Stimulated activated CD4-positive, alpha-beta T cell treated with anti-CD3 and anti-CD28 coated beads, TNF-alpha, amount 100 ng/mL, for 1 hour (primary cell): ENCODE measurements at places on chromosomes 5 and 9.

- DNase-seq, result no peak
Measured at GRCh38 chr5:98727686-98728085, 45.8 kb upstream of the RGMB start.

DNA sequence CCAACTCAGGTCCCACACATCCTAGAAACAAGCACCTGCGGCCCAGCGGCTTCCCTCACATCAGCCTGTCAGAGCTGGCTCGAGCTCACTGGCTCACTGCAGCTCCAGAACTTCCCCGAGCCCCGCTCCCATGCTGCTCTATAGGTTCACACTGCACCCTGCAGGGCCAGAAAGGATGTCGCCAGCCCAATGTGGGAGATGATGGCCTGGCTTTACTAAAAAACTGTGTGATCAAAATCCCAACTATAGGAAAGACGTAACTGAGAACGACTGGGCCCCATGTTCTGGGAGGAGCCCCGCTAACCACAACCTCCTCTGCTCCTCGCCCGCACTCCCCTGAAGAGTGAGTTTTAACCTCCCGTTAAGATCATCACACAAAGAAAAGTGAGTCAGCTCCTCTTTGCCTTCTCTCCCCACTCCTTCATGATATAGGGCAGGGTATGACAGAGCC lies 4.6 kb downstream of the SURF4 start:
- DNase-seq, result no peak

- DNase-seq, result no peak
Measured at GRCh38 chr5:80105698-80106439, 70.7 kb downstream of the THBS4 start.

DNA sequence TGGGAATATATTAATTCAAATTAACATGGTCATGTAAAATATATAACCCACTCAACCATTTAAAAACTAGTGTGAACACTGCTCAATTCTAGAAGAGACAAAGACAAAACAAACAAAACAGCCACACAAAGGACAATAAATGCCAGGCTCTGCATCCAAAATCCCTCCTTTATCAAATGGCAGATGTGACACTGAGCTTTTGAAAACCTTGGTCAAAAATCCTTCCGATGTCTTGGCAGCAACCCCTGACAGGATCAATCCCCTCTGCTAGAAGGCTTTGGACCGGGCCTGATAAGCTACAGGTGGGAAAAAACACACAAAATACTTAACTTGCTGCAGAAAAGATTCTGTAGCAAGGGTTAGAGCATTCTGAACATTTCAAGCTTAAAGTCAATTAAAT lies 61.5 kb downstream of the ZFR start:
- DNase-seq, result no peak

DNA sequence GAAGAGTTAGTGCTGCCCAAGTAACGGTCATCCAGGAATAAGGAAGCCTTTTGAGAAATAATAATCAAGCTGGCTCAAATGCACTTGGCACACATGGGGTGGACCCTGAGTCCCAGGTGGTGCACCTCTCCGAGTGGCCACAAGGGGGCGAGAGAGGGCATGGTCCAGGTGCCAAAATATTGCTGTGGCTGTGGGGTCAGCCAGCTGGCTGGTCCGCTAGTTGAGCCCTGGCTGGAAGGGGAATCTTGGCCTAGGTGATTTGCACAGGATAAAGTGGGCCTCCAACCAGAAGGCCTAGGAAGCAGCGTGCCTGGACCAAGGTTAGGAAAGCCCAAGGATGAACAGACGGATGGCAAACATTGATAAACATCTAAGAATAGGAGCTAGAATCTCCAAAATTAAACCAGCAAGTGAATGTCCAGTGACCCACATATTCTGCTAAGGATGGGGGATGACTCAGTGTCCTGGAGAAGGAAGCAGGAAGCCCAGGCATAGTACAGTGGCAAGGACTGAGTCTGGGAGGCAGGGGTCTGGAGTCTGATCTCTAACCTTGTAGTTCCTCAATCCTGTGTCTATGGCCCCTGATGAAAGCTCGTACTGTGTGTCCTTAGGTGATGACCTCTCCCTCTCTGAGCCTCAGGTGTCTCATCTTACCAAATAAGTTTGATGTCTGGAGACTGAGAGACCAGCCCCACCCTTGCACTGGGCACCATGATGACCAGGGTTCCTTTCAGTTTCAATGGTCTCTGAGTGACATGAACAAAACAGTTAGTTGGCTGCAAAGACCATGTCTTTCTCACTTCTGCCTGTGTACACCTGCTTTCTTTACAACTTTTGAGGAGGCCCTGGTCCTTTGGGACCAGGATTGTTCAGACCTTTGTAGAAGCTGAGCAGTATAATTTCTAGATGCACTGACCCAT lies 19.2 kb upstream of the SHB start:
- peak; percentile 65 for DNase-seq

- DNase-seq, result no peak
Measured at GRCh38 chr5:90144625-90145327, 264.8 kb downstream of the CETN3 start.

GRCh38 chr5:36279054-36279698 lies 22.5 kb downstream of the RANBP3L start:
- DNase-seq, result no peak

- DNase-seq, result no peak
Measured at GRCh38 chr5:145917288-145917687, 19.1 kb upstream of the SH3RF2 start.

- DNase-seq, result no peak
Measured at GRCh38 chr5:52796516-52797103, 8.9 kb downstream of the ITGA1 start.

DNA sequence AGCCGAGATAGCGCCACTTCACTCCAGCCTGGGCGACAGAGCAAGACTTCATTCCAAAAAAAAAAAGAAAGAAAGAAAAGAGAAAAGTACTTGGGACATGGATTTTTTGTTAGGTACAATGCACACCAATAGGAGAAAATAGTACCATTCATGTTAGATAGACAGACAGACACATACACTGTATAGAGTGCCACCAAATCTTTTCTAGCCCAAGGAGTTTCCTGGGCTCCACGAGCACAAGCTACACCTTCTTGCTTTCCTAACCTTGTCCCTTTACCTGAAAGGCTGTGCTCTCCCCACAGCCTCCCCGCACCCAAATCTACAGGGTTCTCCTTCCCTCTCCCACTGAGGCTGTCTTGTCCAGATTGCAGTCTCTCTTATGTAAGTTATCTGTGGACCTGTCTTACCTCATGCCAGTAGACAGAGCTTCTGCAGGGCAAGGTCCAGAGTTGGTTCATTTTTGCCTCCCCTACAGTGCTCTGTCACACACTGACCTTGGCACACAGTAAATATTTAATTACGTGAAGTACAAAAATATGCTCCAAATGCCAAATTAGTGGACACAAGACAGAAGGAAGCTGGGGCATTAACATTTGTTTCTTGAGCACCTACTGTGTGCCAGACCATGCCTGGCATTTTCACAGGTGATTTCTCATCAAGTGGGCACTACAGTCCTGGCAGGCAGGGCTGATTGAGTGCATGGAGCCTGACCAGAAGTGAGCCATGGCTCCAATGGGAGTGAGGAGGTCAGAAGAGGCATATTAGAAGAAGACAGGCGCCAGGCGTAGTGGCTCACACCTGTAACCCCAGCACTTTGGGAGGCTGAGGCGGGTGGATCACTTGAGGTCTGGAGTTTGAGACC lies 5.9 kb downstream of the ALAD start:
- no peak for DNase-seq

DNA sequence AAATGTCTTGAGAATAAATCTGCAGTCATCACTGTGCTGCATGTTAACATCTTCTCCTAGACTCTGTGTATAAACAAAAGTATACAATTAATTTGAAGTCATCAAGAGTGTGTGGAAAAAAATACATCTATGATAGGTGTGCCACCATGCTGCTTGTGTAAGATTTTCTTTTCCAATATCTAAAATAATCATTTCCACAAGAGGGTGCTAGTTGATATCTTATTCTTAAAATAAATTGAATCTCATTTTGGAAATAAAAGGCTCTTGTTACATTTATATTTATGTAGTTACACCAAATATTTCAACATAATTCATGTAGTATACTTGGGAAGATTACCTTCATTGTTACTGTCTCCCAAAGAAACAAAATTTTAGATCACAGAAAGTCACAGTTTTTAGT lies 14.1 kb upstream of the MOCS2 start:
- DNase-seq, result no peak

DNA sequence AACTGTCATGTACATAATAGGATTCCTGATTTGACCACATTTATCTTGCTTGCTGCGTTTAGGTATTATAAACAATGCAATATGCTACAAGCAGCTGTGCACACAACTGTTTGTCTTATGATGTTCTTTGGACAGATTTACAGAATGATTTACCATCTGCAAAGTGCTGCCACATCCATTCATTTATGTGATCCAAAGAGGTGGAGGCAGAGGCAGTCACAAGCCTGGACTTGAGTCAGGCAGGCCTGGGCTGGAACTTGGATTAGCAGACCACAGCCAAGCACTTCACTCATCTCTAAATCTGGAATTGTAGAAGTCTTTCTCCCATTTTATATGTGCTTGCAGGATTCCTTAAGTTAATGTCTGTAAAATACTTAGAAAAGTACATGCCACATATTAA lies 149.0 kb downstream of the INSYN2B start:
- no peak for DNase-seq

- peak; percentile 62 for DNase-seq
Measured at GRCh38 chr9:37800631-37801286, at the start of gene DCAF10. TSS of gene DCAF10 (plus strand) at chr9:37800797. CDS start at chr9:37800867, 70 bp downstream.

DNA sequence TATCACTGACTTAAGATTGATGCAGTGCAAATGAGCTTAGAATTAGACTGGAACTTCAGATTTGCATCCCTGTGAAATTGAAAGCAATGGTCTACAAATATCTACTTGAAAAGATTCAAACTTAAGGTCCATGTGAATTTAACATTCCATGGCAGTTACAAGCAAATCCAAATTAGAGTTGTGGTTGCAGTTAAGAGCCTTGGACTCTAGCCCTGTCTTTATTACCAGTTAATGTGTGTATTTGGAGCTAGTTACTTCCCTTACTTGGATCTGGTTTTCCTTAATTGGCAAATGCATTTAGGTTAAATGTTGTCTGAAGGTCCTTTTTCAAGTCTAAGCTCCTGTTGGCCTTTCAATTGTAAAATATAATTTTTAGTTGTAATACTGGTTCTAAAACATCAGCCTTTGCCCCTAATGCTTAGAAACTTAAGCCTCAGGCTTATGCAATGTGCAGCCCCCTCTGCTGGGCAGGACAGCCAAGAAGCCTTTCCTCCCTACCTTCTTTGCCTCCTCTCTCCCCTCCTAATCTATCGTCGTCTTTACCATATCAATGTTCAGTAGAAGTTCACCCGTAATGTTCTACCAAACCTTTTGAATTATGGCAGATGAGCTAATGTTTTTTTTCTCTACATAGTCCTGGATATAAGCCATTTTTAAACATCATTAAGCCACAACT lies 59.5 kb downstream of the ERMP1 start:
- no peak for DNase-seq

GRCh38 chr9:114475412-114476135 lies 29.7 kb downstream of the WHRN start:
- DNase-seq, result no peak

DNA sequence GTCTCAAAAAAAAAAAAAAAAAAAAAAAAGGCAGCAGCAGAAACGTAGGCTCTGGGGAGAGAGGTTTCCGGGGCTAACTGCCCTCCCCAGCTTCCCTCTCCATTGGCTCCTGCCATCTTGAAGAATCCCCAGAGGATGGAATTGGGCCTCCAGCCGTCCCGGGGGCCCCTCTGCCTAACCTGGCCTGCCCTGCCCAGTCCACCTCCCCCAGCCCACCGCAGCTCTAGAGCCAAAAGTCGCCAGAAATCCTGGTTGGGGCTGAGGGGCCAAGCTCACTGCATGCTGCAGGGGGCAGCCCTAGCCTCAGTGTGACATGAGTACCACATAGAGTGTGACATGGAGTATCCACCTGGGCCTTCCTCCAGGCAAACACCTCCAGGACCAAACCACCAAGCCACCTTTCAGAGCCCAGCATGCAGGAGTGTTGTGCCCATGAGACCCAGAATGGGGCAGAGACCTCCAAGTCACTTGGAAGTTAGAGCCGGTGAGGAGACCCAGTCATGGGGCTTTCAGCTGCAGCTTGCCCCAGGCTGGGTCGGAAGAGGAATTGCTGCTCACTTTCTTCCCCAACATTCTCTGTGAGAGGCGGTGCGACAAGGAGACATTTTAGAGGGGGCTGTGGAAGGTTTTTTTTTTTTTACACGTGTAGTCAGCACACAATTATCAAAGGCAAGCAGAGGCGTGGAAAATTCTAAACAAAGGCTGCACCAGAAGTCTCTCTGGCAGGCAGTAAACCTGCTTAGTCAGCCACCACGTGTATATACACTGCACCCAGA lies 17.6 kb downstream of the CD74 start:
- DNase-seq, result no peak

DNA sequence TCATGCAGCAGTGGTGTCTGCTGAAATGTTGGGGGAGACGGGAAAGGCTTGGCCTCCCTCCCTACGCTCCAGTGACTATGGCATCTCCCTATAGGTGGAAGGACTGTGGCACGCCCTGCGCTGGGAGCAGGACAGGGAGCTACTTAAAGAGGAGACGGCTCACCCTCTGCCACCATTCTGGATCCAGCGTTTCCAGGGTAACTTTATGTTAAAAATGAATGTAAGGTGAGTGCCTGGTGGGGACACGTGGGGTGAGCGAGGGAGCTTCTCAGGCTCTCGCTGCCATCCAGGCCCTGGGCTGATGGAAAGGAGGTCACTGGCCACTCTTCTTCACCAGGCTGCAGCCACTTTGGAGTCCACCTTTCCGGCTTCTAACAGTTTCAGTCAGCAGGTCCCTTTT lies 15.7 kb downstream of the PAEP start:
- no peak for DNase-seq

DNA sequence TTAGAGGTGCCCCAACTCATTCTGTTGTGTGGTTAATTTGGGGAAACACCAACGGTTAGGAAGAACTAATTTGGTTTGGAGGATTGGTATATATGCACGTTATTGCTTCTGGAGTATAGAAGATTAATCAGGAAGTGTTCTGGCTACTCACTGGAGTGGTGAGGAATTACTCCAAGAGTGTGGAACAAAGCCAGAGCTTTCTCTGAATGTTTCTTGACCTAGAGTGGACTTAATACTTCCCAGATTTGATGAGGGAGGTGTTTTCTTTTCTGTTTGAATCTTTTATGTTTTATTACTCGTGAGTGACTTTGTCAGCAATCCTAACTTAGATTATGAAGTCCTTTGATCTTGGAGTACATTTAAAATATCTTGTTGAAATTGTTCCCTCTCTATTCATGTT lies 163.7 kb downstream of the MAN2A1 start:
- DNase-seq, result no peak

- no peak for DNase-seq
Measured at GRCh38 chr5:107805824-107806223, 135.1 kb upstream of the EFNA5 start.

DNA sequence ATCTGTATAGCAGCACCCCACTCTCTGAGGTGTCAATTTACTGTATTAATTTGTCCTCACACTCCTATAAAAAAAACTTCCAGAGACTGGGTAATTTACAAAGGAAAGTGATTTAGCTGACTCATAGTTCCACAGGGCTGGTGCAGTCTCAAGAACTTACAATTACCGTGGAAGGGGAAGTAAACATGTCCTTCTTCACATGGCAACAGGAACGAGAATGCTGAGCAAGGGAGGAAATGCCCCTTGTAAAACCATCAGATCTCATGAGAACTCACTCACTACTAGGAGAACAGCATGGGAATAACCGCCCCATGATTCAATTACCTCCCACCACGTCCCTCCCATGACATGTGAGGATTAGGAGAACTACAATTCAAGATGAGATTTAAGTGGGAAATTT lies 602.6 kb downstream of the MTRR start:
- no peak for DNase-seq

GRCh38 chr5:2860101-2860500 lies 108.6 kb upstream of the IRX2 start:
- no peak for DNase-seq

- no peak for DNase-seq
Measured at GRCh38 chr9:98225015-98225442, 30.4 kb downstream of the TBC1D2 start.
